ENCODE measurements at places on chromosomes 2 and 18.

DNA sequence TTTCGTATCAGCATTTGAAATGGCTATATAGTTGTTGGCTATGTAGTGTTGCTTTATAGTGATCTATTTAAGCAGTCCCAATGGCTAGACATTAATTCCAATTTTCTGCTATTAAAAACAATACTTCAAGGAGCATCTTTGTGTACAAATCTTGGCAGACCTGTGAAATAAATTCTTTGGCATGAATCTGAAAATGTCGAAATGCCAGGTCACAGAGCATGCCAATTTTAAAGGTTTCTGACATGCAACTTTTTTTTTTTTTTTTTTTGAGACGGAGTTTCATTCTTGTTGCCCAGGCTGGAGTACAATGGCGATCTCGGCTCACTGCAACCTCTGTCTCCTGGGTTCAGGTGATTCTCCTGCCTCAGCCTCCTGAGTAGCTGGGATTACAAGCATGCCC, 26.8 kb upstream of the CABLES1 start:
- no peak for DNase-seq

DNA sequence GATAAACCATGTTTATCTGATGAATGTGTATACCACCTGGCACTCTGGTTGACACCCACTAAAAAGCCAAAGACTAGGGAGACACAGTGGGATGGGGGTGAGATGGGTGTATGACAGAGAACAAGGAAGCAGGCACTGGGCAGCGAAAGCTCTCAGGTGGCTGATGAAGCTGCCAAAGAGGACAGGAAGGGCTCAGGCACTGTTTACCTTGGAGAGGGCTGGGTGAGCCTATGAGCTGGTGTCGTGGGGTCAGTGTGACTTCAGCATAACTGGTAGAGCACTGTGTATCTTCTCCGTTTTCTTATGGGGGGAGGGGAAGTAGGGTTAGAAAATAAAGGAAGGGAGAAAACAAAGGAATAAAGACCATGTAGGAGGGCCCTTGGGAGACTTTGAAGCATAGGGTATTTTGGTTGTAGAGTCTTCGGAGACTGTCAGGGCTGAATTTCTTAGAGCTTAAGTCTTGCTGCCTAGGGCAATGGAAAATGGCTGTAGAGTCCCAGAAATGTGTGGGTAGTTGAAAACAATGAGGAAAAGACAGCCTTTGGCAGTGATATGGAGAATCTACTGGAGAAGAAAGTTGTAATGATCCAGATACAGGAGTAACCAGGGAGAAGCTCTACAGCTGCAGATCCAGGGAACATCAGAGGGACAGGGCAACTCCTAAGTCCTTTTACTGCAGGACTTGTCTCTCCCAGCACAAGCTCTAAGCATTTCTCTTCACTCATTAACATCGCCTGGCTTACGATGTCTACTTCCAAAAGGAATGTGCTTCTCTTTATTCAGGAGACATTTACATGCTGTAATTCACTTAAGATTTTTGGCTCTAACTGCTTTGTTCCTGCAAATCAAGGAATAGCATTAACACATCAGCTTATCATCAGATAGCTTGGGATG, 120.0 kb downstream of the AQP4 start:
- no peak for DNase-seq

DNA sequence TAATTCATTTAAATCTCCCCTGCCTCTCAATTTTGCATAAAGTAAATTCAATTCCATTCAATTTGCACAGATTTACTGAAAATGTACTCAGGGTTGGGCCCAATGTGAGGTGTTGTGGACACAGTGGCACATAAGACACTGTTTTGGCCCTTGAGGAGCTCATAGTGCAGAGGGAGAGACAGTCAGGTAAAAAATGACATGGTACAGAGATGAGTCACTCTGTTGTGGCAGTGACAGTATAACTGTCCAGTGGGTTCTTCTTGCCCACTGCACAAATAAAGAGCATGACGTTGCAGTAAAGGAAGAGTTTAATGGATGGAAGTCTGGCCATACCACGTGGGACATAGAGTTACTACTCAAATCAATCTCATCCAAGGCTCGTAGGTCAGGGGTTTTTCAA, 400.3 kb upstream of the TRIB2 start:
- no peak for DNase-seq

DNA sequence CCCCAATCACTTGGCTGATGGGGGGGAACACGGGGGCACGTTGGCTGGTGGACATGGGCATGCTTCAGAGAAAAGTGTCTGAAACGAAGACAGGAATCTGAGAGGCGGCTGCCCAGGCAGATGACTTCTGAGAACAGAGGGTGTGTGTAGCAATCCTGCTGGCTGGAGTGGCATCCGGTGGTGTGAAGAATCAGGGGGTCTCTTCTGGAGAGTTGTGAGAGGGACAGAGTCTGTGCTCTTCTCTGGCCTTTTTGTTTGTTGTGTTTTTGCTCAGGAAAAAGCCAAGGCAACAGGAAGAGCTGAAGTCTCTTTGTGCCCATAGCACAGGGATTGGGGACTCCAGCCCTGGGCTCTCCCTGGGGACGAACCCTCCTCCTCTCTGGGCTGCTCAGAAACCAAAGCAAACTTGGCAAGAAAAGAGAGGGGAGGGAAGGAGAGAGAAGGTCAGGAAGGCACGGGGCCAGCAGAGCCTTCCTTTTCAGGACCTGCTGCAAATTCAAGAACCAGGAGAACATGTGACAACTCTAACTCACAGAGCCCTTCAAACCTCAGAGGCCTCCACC, 97.0 kb upstream of the SMAD2 start:
- peak; percentile 47 for DNase-seq

DNA sequence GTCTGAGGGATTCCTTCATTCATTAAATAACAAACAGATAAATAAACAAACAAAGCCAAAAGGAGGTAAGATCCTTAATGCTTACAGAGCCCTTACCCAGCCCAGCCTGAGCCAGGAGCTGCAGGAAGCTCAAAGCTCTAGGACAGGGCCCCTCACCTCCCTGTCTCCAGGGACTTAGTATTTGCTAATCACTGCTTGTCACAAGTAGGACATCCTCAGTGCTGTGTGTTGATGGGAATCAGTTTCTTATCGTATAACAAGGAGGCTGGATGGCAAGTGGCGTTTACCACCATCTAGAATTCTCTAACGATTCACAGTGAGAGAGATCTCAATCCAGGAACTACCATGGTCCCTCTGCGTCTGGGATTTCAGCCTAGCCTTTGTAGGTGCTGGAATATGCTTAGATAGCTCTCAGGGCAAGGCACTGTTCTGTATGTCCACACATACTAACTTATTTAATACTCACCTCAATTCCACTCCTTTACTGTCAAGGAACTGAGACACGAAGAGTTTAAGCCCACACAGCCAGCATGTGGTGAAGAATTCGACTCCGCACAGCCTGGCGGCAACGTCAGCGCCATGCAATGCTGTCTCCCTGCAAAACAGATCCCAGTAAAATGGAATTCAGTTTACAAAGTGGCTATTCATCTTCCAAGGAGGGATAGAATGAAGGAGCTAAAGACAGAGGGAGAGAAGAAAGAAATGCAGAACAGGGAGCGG, 164.8 kb downstream of the MYCN start:
- no peak for DNase-seq

DNA sequence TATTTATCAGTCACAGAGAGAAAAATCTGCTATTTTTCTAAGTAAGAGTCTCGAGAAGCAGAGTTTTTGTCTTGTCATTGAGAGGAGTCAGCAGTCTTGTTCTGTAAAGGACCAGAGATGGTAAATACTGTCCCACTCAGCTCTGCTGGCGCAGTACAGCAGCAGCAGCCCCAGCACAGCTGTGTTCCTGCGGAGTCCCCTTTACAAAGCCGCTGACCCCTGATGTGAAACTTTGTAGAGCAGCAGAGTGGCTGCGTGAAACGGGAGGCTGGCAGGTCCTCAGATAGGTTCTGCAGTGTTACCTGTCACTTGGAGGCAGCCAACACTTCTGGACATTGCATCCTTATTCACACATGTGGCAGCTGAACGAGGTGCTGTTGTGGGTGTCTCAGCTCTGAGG, 45.2 kb downstream of the TMEM185B start:
- no peak for DNase-seq

GRCh38 chr18:7749008-7749405, 181.9 kb downstream of the PTPRM start:
- no peak for DNase-seq

DNA sequence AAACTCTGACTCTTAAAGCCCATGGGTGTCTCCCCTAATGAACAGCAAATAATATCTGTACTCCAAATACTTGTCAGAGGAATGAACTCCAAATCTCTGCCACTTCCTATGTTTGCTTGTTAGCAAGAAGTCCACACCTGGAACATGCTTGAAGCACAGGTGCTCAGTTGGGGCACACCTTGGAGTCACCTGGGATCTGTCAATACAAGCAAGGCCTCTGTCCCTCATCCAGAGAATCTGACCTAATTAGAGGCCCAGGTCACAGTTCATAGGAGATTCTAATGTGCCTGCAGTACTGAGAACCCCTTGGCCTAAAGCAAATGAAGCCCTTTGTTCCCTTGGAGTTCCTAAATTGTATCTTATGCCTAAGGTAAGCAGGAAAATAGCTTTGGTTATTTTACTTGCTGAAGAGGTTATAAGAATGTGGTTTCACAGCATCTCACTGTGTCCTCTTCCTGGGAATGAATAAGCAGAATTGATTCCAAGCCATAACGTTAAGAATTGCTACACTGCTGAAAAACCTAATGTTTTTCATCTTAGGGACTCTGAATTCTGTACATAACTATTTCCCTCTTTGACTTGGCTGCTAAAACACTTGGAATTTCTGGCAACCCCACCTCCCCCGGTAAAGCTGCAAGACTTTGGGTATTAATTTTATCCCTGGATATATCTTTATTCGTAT, 113.4 kb downstream of the PIEZO2 start:
- DNase-seq = no peak

DNA sequence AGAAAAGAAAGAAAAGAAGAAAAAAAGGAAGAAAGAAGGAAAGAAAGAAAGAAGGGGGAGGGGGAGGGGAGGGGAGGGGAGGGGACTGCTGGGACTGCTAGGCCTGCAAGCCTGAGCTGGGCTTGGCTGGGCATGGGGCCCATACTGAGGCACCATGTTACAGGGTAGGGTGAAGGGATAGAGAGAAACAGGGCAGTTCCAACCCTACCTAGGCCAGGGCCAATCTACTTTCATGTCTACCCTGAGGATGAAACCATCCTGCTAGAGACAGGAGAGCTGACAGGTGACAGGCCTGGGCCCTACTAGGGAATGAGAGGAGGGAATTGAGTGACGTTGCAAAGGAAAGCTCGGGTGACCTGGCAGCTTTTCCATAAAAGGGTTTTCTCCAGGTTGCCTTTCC, 41.7 kb downstream of the TEX44 start:
- DNase-seq = no peak

All from Right ventricle myocardium inferior (tissue), 1 donor.